ENCODE measurements at places on chromosomes 2 and 18.

DNA sequence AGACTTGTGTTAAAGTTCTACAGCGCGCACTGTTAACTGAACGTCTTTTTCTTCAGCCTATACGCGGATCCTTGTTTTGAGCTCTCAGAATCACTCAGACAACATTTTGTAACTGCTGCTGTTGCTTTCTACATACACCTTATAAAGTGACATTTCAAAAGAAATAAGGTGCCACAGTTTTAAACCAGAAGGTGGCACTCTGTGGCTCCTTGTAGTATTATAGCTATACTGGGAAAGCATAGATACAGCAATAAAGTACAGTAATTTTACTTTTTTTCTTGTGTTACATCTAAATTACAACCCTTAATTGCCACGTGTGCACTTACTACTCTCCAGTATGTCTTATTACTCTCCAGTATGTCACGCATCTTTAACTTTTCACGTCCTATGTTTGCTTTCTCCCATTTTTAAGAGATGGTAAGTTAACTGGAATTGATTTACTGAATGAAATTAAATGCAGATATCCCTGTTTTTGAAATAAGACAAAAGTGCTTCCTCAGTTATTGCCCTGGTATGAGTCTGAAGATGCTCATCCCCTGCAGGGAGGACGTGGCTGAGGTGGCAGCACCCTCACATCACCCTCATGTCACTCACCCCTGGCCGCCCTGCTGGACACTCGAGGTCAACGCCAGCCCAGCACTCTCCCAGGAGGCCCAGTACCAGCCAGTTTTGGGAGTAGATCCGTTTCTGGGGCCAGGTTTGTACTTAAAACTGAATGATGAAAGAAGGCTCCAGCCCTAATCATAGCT is 37.8 kb downstream of the GORASP2 start:
- DNase-seq: no peak

- no peak for DNase-seq
Observed at GRCh38 chr2:51633073-51633472, 601.1 kb upstream of the NRXN1 start.

- DNase-seq: no peak
Observed at GRCh38 chr2:47560107-47560819, 157.3 kb downstream of the MSH2 start.

- no peak for DNase-seq
Observed at GRCh38 chr2:226176283-226176984, 623.2 kb downstream of the IRS1 start.

Measured in NCI-H1092 treated with DMSO at 0.1 percent for 48 hours (cell line).